NCI-H1048 (cell line): ENCODE measurements at places on chromosomes 3 and 15.

- no peak for DNase-seq
Observed at GRCh38 chr3:27584874-27585273, 100.7 kb upstream of the SLC4A7 start.

DNA sequence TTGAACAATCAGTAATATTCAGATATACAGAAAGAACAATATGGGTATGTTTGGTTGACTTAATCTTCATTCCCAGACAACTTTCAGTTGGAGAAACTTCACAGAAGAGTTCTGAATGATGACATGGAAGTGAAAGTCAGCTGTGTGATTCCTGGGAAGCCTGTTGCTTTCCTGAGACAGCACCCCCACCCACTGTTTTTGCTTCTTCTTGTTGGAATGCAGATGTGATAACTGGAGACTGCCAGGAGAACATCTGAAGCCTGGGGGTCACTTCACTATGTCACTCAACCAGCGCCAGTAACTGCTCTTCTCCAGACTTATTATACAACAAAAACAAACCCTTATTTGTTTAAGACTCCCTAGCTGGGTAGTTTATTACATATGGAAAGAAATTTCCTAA is 599.4 kb downstream of the ZIC1 start:
- no peak for DNase-seq

GRCh38 chr3:34881026-34881425 is 758.3 kb upstream of the ARPP21 start:
- DNase-seq: no peak

DNA sequence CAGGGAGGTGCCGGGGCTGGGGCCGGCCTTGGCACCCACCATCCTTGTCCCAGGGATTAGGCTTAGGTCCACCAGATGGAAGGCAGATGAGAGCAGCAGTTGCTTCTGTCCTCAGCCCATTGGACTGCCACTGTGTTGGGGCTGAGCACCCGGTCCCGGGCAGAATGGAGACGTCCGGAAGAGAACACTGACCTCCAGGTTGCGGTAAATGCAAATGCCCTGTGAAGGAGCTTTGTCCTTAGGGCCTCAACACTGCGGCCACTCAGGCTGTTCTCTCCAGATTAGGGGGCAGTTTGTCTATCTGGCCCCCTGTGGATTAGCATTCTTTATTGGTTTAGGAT is at the start of gene SERINC4:
TSS of gene SERINC4 (minus strand) at position 276 of the 341 bp plus-strand sequence. CDS start at position 42, 234 bp downstream.
- DNase-seq: no peak

DNA sequence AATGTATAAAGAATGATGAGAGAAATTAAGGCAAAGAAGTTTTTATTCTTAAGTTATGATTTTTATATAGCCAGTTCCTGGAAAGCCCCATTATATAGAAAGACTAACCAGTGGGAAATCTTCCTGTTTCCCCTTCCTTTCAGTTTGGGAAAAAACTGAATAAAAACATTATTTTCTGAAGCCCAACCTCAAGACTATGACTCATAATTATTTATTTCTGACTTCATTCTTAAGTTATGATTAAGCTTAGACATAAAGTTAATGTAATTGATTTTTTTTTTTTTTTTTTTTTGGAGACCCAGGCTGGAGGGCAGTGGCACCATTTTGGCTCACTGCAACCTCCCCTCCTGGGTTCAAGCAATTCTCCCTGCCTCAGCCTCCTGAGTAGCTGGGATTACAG is 55.8 kb downstream of the TRPC1 start:
- DNase-seq: no peak

DNA sequence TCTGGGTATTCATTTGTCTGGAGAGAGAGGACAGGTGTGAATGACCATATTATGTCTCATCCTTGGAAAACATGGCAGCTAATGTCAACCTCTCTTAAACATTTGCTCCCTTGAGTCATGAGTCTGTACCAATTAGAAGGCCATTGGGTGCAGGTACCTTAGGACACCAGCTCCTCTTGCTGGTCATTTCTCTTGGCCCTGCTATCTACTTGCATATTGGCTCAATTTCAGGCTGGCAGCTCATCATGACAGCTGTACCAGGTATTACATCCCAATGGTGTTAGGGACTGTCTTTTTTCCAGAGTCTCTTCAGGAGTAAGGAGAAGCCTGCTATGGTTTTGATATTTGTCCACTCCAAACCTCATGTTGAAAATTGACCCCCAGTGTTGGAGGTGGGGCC is 92.2 kb upstream of the ANKRD28 start:
- DNase-seq: no peak

GRCh38 chr3:125481786-125482185 is 38.2 kb downstream of the SNX4 start:
- DNase-seq: no peak

DNA sequence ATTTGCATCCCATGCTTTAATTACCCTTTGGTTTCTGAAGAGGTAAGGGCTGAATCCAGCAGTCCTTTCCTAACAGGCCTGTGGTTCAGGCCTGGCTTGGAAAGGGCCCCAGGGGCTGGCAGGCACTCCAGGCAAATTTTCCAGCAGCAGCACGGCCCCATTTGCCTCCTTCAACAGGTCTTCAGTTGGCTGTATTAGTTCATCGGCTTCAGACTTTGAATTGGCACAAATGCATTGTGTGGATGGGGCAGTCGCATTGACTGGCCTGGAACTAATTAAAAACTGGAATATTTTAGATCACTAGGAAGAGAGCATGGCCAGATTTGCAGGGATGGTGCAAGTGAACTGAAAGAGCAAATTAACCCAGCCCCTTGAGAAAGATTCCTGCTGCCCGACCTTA is 207.8 kb upstream of the MCTP2 start:
- no peak for DNase-seq

- DNase-seq: no peak
Observed at GRCh38 chr15:99909592-99910295, 176.5 kb upstream of the LYSMD4 start.

- DNase-seq: no peak
Observed at GRCh38 chr15:66894986-66895780, 170.2 kb upstream of the SMAD3 start.
